Naive thymus-derived CD8-positive, alpha-beta T cell (primary cell): ENCODE measurements at places on chromosomes 5 and 9.

- no peak overlapping the region for H3K4me3 ChIP-seq
- H3K27ac ChIP-seq: no peak overlapping the region
- H3K27me3 ChIP-seq: no peaks in the 10 kb centered on the region
- H3K4me1 ChIP-seq: no peaks in the 10 kb centered on the region
- no peaks in the 10 kb centered on the region for H3K36me3 ChIP-seq
Measured at GRCh38 chr9:6086006-6086655, 70.7 kb upstream of the RANBP6 start.

DNA sequence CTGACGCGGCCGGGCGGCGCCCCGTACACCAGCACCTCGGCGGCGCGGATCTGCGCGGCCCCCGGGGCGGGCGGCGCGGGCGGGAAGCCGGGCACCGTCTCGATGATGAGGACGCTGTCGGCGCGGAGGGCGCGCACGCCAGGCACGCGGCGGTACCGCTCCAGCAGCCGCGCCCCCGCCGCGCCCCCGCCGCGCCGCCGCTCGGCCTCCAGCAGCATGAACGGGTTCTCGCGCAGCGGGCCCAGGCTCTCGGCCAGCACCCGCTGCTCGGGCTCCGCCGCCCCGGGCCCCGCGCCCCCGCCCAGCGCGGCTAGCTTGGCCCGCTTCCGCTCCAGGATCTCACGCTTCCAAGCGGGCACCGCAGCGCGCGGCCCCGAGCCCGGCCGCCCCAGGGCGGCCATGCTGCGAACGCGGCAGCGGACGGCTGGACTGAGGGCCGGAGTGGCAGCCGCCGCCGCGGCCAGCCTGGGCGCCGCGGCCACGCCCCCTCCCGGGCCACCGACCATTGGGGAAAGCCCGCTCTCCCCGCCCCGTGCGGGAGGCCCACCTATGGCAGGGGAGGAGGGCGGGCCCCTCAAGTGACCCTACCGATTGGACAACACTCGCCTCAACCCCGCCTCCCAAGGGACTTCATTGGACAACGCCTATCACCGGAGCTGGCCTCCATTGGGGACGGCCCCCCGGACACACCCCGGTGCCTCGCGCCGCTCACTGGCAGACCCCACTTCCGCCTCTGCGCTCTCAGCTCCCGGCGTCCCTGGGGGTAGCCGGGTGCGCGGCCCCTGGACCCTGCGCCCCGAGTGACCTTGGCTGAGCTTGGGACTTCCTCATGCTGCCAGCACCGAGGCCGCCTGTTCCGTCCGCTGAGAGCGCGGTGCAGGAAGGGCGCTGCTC is at the start of gene TPRN:
Gene TPRN (minus strand): TSS at position 431 of the 894 bp plus-strand sequence. CDS start 30 bp downstream, at position 401.
- no peaks in the 10 kb centered on the region for H3K36me3 ChIP-seq
- H3K4me1 ChIP-seq: peaks cover 39% of the 10 kb centered on the region
- peak; percentile 99 for DNase-seq

GRCh38 chr5:157463621-157464518 is 3.9 kb downstream of the NIPAL4 start:
- H3K4me1 ChIP-seq: peaks cover 30% of the 10 kb centered on the region
- H3K27ac ChIP-seq: no peak overlapping the region
- H3K4me3 ChIP-seq: no peak overlapping the region
- no peaks in the 10 kb centered on the region for H3K36me3 ChIP-seq

DNA sequence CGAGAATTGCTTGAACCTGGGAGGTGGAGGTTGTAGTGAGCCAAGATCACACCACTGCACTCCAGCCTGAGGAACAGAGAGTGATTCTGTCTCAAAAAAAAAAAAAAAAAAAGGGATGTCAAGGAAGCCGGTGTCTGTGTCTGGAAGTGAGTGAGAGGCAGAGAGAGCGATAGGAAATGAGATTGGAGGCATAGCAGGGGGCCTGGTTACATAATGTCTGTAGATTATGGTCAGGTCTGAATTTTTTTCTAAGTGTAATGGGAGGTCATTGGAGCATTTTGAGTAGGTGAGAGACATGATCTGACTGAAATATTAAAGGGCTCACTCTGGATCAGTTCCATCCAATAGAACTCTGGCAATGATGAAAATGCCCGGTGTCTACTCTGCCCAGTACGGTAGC is 40.4 kb upstream of the CTNNA1 start:
- H3K27me3 ChIP-seq: peaks cover 43% of the 10 kb centered on the region
- no peaks in the 10 kb centered on the region for H3K36me3 ChIP-seq
- no peaks in the 10 kb centered on the region for H3K4me1 ChIP-seq
- H3K4me3 ChIP-seq: no peak overlapping the region
- H3K27ac ChIP-seq: no peak overlapping the region

GRCh38 chr9:2497666-2498400 is 123.8 kb upstream of the VLDLR start:
- no peaks in the 10 kb centered on the region for H3K36me3 ChIP-seq
- no peak for DNase-seq
- H3K4me3 ChIP-seq: no peak overlapping the region
- H3K27ac ChIP-seq: no peak overlapping the region
- peaks cover 2% of the 10 kb centered on the region for H3K27me3 ChIP-seq
- H3K4me1 ChIP-seq: no peaks in the 10 kb centered on the region

- peaks cover under 1% of the 10 kb centered on the region for H3K4me1 ChIP-seq
- peaks cover 7% of the 10 kb centered on the region for H3K36me3 ChIP-seq
- H3K27me3 ChIP-seq: no peaks in the 10 kb centered on the region
- DNase-seq: no peak
- H3K4me3 ChIP-seq: no peak overlapping the region
Measured at GRCh38 chr5:6319116-6319515, 59.2 kb downstream of the MED10 start.
